ENCODE measurements at places on chromosomes 2 and 18.

GRCh38 chr2:26185954-26186770 lies 13.3 kb downstream of the GAREM2 start:
- no peak for DNase-seq

DNA sequence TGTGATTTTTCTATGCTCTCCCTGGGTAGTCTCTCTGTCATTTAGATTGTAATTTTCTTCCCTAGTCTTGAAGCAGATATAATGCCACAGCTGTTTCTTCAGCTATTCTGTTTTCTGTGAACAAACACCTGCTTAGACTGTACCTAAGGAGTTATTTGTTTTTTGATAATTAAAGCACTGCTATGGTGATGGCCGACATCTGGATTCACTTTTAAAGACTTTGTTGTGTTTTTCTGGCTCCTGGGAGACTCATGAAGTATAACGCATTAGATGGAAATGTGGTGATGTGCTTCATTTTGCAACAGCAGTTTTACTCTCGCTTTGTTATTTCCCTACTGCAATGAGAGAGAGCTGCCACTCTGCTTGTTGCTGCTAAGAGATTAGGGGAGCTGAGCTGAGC lies 15.7 kb upstream of the C2orf69 start:
- DNase-seq = no peak

GRCh38 chr2:156342254-156343095 lies 10.0 kb upstream of the NR4A2 start:
- DNase-seq = peak; percentile 66

GRCh38 chr2:30105556-30105955 lies 41.3 kb upstream of the YPEL5 start:
- DNase-seq = no peak

GRCh38 chr2:28587526-28588291 lies 91.8 kb downstream of the PLB1 start:
- DNase-seq = no peak

DNA sequence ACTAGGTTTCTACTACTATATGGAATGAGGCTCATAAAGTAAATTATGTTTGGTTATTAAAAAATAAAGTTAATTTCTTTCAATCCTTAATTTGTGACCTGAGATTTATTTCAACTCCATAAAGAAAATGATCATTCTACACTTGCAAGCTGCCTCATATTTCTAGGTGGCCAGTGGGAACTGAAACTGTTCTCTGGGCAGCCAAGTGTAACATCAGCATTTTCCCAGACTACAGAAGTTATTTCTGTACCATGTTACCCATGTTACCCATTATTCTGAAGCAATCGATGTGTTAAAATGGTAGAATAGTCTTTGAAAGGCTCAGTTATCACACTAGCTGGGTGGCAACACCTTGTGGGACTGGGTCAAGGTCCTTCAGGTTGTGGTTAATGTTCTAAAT lies 139.3 kb upstream of the FBXO11 start:
- no peak for DNase-seq
